ENCODE measurements at places on chromosomes 11 and 22. TPM values are rescaled to one million over a fixed set of nuclear protein-coding genes. Genes with fewer than 3 reads are reported as not detected.

DNA sequence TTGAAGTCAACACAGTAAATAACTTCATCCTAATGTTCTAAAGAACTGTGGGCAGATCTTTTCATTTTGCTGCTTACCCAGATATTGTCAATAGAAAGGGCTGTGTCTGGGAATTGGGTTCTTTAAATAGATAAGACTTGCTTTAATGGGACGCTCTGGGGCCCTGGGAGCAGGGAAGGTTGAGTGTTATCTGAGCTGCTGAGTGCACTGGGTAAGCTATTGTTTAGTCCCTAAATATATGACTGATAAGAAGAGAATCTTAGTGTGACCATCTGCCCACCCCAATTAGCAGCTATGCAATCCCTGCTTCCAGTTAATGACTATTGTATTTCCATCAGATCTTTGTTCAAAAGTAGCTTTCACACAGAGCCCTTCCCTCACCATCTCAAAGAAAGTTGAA, 44.4 kb downstream of the ARHGAP42 start:
- DNase-seq: no peak

The CREB3L1 gene
- total RNA-seq: 37.7 TPM

The NFAM1 gene
- not detected for total RNA-seq

DNA sequence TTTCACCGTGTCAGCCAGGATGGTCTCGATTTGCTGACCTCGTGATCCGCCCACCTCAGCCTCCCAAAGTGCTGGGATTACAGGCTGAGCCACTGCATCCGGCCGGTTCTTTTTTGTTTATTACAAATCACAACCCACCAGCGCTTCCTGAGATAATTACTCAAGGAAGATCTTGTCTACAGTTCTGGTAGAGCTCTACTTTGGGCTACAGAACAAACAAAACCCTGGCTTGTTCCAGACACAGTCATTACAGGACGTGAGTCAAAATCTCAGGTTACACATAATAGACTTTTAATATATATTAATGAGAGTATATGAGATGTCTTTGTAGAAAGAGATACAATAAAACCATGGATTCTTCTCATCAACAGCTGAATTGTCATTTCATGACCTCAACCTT, 42.8 kb upstream of the NUP50 start:
- DNase-seq: no peak

DNA sequence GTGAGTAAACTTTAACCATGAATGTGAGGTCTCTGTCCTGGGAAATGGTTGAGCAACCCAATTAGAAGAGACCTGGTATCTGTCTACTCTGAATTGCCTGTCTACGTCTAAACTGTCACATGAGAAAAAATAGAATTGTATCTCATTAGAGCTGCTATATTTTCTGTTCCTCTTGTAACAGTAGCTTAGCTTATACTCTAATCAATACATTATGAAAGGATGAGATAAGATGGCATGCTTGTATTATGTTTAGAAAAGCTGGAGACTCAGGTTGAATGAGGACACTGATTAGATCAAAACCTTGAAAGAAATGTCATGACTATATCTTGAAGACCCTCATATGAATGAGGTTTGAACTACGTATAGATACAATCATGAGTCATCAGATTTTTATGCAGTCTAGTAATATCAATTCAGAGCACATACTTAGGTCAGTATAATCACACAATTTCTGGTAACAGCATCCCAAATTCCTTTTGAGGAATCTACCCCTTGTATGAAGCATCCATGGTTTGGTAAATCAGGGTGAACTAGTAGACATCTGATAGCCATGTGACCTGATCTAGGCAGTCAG, 561.5 kb upstream of the CHORDC1 start:
- no peak for DNase-seq

DNA sequence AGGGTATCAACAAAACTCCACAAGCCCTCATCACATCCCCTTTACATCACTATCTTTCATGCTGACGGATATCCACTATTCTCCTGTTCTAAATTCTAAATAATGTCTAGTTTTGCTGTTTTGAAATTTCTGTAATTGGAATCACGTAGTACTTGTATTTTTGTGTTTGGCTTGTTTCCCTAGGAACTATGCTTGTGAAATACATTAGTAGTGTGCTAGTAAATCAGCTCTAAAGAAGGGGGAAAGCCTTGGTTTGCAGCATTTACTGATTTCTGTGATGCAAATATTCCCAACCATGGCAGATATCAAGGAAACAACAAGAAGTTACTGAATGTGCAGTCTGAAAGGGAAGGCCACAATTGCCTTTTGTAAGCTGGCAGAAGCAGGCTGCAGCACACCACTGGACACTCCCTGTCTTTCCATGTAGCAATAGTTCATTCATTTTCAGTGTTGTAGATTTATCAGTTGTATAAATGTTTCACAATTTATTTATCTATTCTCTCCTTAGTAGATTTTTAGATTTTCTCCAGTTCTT, 4.7 kb upstream of the FOLH1 start:
- no peak for DNase-seq

DNA sequence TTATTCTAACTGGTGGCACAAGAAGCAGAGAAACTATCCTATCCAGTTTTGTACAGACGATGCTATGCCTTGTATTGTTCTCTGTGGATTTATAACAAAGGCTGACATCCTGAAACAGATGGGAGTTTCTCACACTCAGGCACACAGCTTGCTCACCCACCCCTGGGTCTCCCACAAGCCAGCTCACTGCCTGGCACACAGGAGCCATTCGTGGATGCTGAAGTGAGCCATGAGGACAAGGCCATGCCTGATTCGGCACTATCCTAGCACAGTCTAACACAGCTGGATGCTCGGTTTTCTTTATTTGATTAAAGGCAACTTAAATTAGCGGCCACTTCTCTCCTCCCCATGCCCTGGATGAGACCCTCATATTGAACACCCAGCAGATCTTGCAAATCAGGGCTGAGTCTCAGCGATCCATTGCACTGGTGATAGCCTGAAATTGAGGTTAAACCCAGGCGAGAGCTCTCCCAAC, 25.7 kb upstream of the TMPRSS4 start:
- DNase-seq: no peak

DNA sequence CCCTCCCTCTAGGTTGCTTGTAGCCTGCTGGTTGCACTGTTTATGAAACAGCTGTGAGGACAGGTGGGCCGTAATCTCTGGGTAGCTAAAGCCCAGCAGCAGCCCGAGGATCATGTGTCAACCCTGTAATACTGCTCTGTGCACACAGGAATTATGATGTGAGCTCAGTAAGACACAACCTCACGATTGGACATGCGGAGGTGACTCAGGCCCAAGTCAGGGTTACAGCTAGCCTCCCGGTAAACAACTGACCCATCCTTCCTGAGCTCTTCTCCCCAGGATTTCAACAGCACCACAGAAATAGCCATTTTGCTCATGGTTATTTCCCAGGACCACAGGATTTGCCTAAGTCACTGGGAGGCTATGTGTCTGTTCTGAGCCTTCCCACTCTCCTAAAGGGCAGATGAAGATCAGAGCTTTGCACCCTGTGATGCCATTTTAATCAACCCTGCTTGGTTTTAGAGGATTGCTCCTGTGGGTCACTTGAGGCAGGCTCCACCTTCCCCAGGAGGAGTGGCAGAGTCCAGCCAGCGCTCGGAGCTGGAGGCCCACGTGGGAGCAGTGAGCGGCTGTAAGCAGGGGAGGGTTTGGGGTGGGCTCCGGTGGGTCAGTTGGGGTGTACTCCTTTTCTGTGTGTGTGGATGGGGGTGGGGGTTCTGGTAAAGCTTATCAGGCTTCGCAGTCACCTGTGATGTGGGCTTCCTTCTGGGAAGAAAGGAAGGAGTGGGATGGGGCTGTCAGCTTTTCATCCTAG, at the start of gene AMPD3:
Gene AMPD3 (plus strand): TSS at position 387 of the 754 bp plus-strand sequence. CDS start 6,256 bp downstream, outside the sequence.
- peak; percentile 97 for DNase-seq

GRCh38 chr11:74283580-74284180, 27.8 kb downstream of the P4HA3 start:
- peak; percentile 11 for DNase-seq

DNA sequence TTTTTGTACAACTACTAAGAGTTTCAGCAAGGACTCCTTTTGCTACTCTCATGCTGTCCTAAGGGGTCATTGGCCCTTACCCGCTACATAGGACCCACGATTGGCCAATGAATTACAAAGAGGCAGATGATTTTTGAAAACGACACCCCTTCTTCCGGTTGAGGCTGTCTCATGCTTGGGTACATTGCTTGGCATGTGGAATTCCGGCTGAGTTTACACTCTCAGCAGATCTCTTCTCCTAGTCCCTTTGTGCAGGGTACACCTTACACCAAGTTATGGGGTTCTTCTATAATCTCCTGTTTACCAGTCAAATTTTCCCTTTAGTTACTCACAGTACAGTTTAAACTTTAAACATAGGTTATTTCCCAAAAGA, 52.1 kb downstream of the SLC17A6 start:
- DNase-seq: no peak

- peak; percentile 60 for DNase-seq
These were observed 13.0 kb downstream of the FBLN1 start for GRCh38 chr22:45515676-45516075.

The KREMEN1 gene
- 4.4 TPM for total RNA-seq

The PDGFB gene
- total RNA-seq: not detected

DNA sequence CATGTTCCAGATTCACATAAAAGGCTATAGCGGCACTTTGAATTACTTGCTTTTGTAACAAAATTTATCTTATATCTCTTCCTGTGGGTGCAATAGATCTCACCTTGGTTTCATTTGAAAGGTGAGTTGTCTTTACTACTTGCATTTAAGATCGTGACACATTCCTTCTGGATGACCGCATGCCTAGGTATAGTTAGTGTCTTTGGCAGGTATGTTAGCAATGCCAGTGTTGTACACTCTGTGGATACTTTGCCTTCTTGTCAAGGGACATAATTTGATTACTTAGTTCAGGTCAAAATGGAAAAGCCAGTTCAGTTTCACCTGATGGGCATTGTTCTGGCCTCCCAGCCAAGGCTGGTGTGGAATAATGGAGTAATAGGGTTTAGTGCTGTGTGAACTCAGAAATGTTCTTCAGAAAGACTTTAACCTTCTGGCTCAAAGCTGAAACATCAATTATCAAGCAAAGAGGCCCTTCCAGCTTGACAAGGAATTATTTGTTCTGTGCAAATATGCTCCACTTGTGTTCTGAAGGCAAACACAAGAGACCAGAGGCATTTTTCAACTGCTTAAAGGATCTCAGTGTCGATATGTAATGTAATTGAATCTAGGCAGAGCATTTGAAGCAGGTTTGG, 64.6 kb downstream of the AMOTL1 start:
- no peak for DNase-seq

DNA sequence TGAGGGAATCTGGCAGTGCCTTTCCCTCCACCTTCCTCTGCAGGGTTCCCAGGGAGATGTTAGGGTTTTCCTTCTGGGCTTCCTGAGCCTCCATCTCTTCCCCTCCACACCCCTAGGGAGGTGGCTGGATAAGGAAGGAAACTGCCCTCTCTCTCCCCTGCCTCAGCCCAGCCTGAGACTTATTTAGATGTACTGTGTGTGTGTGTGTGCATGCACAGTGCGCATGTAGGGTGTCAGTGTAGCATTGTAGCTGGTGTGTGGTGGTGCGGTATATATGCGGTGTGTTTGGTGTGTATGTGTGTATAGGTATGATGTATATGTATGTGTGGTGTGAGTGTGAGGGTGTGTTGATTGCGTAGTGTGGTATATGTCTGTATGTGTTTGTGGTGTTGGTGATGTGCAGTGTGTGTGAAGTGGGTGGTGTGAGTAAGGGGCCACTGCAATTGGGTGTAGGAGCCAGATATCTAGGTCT, 1.5 kb downstream of the FXYD6 start:
- DNase-seq: no peak

- DNase-seq: peak; percentile 34
These were observed 11.1 kb downstream of the YAP1 start for GRCh38 chr11:102121329-102121728.

DNA sequence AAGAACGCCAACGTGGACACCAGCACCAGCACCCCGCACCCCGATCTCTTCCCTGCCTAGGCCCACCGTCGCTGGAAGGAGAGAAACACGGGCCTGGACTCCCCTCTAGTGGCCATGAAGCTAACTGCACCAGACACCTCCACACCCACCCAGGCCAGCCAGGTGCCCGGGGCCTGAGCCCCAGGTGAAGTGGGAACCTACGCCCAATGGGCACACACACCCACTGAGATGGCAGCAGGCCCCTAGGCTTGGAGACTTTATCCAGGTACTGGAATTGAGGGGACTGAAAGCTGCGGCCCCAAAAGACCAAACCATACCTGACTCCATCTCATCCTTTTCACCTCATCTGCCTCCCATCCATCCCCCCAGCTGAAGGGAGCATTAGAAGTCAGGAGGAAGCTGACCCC, 81.0 kb downstream of the BUD13 start:
- peak; percentile 52 for DNase-seq

The ZNF214 gene
- 2.1 TPM for total RNA-seq

The SHANK3 gene
- 0.51 TPM for total RNA-seq

- DNase-seq: peak; percentile 92
These were observed at the start of gene MRGPRF for GRCh38 chr11:69013009-69013951. Gene MRGPRF, minus strand, starts transcription at chr11:69013246. Its CDS starts 3,345 bp downstream, at chr11:69009901.

DNA sequence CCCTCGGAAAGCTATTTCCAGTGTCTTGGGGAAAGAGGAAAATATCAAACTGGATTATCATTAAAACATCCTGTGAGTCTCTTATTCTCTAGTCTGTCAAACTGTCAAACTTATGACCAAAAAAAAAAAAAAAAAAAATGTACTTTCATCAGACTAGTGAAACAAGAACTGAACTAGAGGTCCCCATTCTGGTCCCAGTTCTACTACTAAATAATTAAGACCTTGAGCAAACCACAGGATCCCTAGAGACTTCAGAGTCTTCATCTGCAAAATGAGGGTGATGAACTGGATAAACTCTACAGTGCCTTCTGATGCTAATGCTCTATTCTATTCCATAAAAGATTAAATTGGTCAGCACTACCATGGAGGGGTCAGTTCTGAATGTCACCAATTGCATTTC, 105.8 kb downstream of the SERGEF start:
- no peak for DNase-seq

DNA sequence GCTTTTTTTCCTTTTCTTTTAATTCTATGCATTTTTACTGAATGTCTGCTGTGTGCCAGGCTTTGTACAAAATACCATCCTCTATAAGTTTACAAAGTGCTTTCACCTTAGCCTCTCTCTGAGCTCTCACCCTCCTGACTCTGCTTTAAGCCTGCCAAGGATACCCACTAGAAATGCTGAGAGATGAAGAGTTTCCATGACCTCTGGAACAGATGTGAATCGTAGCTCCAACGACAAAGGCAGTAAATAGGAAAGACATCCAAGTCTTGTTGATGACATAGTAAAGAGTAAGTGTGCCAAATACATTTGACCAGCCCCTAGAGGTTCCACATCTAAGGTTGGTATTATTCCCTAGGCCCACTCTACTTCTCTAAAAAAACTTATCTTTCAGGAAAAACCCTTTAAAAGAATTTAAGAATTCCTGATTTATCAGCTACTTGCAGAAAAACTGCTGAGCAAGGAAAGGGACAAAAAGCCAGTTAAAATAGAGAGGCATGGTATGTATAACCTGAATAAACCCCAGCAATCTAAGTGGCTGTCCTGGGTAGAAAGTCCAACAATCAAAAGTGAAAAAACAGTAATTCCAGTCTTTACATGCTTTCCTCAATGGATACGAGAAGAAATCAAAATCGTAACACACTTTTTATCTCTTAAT, 45.4 kb downstream of the GAB2 start:
- DNase-seq: no peak

DNA sequence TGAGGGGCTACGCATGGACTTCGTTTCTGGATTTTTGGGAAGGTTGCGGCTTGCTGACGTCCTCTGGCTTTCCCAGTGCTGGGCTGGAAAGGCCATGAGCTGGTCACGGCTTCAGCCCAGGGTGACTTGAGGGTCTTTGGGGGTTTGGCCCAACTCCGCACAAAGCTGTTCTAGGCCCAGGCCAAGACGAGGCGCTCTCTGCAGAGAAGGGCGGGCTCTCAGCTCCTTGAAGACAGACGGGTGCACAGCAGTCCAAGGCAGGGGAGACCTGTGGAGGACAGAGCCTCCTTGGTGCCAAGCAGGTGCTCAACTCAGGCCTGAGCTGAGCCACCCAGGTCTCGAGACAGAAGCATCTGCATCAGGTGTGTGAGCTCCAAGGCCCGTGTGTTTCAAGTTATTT, 1003.7 kb downstream of the BRD1 start:
- DNase-seq: no peak

All from GM23248 (cell line).